ENCODE measurements at places on chromosomes 12 and 14. TPM values are rescaled to one million over a fixed set of nuclear protein-coding genes. Genes with fewer than 3 reads are reported as not detected.

Gene TDRD9
- 2.3 TPM for total RNA-seq

DNA sequence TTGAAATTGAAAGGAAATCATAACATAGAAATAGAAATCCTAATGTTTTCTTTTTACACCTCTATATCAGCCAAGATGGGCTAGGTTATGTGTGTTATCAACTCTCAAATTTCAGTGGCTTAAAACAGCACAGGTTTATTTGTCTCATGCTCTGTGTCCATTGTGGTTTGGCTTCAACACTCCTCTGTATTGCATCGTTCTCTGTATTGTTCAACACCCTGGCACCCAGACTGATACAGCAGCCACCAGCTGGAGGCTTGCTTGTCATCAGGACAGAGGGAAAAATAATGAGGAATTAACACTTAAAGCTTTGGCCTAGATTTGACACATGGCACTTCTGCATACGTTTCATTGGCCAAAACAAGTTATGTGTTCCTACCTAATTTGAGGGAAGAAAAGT, 234.2 kb upstream of the ARHGAP5 start:
- DNase-seq: no peak

DNA sequence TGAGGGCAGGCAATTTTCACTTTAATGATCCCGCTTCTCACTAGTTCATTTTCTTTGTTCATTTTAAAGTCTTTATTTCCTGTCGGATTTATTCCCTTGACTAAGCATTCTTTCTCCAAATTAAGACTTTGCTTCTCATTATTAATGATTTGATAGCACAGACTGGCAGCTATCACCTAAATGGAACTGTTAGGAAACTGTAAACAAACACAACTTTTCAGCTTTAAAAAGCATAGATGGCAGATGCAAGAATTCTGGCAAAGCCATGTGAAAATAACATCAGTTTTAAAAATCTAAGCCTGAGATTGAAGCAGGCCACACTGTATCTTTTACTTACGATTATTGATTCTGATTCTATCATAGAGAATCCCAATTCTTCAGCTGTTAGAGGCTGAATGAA, 111.4 kb downstream of the GARIN6 start:
- no peak for DNase-seq

DNA sequence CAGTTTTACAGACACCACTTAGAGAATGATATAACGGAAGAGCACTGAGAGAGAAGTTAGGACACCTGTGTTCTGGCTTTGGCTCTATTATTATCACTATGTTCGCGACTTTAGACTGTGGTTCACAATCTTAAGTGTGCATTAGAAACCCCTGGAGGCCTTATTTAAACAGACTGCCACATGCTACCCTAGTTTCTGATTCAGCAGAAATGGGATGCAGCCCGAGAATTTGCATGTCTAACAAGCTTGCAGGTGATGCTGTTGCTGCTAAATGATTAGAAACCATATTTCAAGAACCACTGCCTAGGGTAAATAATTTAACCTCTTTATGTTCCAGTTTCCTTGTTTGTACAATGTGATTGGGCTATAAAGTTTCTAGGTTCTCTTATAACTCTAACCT, 3.6 kb upstream of the RAD51AP1 start:
- no peak for DNase-seq

GRCh38 chr12:6268484-6269157, 41.9 kb upstream of the PLEKHG6 start:
- DNase-seq: no peak

DNA sequence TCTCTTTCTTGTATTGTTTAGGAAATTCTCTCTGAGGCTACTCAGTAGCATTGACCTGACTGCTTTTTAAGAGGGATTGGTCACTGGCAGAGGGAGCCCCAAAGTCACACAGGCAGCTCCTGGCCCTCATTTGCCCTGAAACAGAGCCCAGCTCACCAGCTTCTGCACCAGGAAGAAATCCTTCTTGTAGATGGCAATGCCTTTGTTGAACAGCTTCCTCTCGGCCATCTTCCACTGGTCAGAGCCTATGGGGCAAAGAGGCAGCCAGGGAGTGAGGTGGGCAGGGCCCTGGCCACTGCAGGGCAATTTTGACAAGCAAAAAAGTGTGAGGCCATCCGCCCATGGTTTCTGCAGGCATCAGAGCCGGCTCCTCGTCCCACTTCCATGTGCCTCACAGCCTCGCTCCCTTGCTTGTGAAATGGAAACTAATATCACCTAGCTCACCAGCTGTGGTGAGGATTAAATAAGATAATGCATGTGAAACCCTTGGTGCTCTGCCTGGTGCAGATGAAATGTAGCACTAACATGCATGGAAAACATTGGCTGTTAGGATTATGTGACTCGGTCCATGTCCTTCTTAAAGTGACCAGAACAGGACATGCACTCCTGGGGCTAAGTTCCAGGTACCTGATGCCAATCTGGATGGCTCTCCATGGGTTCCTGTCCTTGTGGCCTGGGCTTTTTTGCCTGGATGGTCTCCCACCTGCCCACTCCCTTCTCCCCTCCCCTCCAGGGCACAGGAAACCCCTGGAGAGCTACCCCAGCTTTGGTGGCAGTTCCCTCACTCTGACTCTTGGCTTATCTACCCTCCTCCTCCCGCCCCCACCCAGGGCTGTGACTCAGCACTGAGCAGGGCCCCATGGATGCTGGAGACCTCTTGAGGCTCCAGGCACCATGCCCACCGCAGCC, 11.2 kb upstream of the PNMA1 start:
- peak; percentile 90 for DNase-seq

DNA sequence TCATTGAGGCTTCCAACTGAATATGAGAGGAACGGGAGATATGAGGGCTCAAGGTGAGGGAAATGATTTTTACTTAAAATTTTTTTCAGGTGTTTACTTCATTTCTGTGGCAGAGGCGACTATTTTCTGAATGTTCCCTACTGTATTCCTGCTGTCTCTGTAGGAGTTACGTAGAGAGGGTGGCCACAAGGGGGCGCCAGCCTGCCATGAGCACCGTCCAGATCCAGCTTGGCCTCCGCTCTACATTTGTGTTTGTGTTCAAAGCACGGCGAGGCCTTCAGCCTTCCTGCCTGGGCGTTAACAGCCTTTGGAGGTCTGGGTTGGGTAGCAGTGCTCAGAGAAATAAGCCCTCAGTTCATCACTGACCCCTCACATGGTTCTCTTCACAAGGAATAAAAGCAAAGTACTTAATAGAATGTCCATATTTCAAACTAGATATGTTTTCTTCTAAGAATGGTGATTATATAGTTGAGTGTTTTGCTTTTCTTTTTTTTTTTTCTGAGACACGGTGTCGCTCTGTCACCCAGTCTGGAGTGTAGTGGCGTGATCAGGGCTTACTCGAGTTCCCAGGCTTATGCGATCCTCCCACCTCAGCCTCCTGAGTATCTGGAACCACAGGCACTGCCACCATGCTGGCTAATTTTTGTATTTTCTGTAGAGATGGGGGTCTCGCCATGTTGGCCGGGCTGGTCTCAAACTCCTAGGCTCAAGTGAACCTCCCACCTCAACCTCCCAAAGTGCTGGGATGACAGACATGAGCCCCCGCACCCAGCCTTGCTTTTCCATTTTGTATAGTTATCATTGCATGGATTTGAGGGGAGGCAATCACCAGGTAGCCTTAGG, 22.3 kb downstream of the CKB start:
- DNase-seq: peak; percentile 97
